Activated T-helper 2 cell treated with anti-CD3 and anti-CD28 coated beads, Interferon-gamma antibody, Interleukin-2, Interleukin-4, amounts not matched to agents 10 μg/mL and 5 μg/mL and 100 μg/mL, durations not matched to agents 14 hours and 24 hours and 36 hours (primary cell): ENCODE measurements at places on chromosomes 1 and 21.

GRCh38 chr1:174747613-174748012 lies 252.1 kb upstream of the CACYBP start:
- H3K4me3 ChIP-seq: no peak overlapping the region
- H3K27ac ChIP-seq: no peak overlapping the region
- no peak for DNase-seq
- no peaks in the 10 kb centered on the region for H3K36me3 ChIP-seq
- no peaks in the 10 kb centered on the region for H3K4me1 ChIP-seq
- H3K27me3 ChIP-seq: no peaks in the 10 kb centered on the region

DNA sequence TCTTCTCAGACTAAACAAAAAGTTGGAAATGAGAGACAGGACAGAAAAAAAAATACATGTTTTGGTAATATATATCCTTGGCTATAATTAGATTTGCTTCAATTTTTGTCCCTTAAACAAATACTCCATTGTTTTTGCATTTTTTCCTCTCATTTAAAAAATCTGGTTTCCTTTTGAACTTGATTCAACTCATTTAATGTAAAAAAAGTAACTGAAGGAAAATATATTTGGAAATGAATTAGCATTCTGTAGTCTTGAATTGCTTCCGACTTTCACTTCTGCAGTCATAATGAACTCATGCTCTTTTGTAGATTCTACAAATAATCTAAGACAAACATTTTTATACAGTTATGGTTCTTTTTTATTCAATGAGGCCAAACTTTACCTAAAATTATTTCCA lies 309.1 kb downstream of the HMCN1 start:
- H3K27me3 ChIP-seq: no peaks in the 10 kb centered on the region
- H3K36me3 ChIP-seq: no peaks in the 10 kb centered on the region
- no peak overlapping the region for H3K27ac ChIP-seq

- DNase-seq: no peak
- no peak overlapping the region for H3K27ac ChIP-seq
- H3K4me1 ChIP-seq: no peaks in the 10 kb centered on the region
- no peaks in the 10 kb centered on the region for H3K36me3 ChIP-seq
- H3K4me3 ChIP-seq: no peak overlapping the region
These were observed 142.6 kb downstream of the SLC35F3 start for GRCh38 chr1:234047123-234047522.

- H3K27me3 ChIP-seq: no peaks in the 10 kb centered on the region
- no peak for DNase-seq
- H3K36me3 ChIP-seq: no peaks in the 10 kb centered on the region
- H3K4me1 ChIP-seq: peaks cover 7% of the 10 kb centered on the region
These were observed 44.7 kb upstream of the A3GALT2 start for GRCh38 chr1:33365560-33365997.

DNA sequence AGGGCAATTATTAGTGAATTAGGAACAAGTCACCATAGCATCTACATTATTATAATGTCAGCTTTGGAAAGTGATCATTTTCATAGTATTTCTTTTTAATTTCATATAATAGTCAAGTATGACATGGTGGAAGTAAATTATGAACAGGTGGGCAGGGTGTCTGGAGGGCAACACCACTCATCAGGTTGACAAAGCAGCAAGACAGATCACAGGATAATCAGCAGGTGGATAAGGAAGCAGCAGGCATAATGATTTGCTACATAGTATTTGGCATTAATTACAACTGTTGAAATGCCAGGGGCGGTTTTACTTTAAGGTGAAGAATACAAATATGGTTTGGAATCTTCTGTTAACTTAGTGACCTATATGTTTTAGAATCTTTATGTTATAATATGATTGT lies 1342.2 kb downstream of the PLA2G4A start:
- no peaks in the 10 kb centered on the region for H3K27me3 ChIP-seq
- H3K4me1 ChIP-seq: no peaks in the 10 kb centered on the region
- no peaks in the 10 kb centered on the region for H3K36me3 ChIP-seq
- no peak overlapping the region for H3K4me3 ChIP-seq
- no peak for DNase-seq

DNA sequence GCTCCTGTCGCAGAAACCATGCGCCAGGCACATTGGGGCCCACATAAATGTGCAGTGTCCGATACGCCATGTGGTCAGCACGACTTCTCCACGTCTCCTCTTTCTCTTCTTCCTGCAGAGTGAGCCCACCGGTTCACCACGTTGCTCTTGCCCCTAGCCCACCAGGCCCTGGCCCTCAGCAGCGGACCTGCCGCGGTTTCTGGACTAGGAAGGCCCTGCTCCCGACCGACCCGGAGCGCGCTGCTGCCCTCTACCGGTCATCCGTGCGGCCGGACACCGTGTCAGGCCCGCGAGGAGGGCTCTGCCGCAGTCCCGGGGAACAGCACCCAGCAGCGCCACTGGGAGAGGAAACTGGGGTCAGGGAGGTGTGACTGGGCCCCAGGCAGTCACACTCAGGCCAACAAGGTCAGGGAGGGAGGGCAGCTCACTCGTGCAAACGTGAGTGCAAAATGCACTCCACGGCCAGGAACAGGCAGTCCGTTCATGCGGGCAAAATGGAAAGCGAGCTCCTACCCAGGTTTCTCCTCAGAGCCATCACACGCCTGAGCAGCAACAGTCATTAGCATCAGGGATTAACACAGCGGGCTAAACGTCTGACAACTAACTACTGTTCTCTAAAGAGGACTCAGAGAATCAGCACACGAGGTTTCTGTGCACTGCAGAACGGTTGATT lies 13.7 kb downstream of the TLR5 start:
- peaks cover 16% of the 10 kb centered on the region for H3K4me1 ChIP-seq
- H3K27ac ChIP-seq: no peak overlapping the region
- no peaks in the 10 kb centered on the region for H3K36me3 ChIP-seq
- peak; percentile 44 for DNase-seq
- H3K4me3 ChIP-seq: no peak overlapping the region

DNA sequence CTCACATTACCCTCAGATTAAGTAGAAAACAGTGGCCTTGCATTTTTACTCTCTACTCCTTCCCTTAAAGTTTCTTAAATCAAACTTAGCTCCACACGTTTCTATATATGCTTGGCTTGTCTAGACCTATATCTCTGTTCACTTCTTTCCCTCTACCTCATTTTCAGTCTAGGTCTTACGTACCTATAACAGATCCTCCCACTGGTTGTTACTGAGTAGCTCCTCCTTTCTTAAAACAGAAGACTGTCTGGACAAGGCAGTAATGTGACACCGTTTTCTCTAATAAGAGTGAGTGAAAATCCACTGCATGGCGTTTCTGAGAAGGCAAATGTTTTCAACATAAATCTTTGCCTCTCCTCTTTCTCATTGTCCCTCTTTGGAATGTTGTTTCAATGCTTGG lies 211.7 kb upstream of the POGK start:
- no peaks in the 10 kb centered on the region for H3K27me3 ChIP-seq
- no peaks in the 10 kb centered on the region for H3K36me3 ChIP-seq
- H3K4me3 ChIP-seq: no peak overlapping the region
- DNase-seq: no peak

DNA sequence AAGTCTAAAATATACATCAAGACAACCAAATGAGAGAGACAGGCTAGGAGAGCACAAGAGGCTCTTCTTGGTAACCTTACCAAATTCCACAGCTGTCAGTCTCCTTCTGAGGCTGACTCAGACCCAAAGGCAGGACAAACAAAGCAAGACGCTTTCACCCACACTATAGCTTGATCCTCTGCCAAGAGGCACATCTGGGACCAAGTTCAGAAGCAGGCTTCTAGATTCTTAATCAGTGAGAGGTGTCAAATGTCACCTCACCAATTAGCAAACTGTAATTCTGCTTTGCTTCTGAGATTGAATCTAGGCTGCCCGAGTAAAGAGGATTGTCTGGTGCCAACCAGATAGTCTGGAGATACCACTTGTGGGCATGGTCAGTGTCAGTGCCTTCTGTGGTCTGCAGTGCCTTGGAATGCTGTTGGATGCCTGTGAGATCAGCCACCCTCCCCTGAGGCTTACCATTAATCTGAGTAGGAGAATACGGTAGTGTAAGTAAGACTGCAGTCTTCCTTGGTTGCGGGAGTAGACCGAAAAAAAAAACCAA lies 151.0 kb downstream of the FMN2 start:
- no peak overlapping the region for H3K27ac ChIP-seq
- H3K4me3 ChIP-seq: no peak overlapping the region
- H3K27me3 ChIP-seq: no peaks in the 10 kb centered on the region
- H3K36me3 ChIP-seq: no peaks in the 10 kb centered on the region
- no peak for DNase-seq
- H3K4me1 ChIP-seq: no peaks in the 10 kb centered on the region

DNA sequence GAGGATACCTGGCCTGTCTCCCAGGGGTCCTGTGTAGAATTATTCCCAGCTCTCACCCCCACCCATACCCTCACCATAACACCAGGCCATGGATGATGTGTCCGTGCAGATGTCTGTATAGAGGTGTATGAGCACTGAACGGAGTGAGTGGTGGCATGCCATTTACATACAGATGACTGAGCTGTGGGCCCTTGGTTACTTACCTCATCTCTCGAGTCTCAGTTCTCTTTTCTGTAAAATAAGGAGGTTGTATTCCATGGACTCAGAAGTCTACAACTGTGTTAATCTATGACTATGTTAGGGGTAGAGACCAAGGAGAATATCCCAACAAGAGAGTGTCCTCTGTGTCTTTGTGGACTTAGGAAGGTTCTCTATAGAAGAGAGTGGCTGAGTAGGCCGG lies 65.6 kb upstream of the CD1D start:
- DNase-seq: no peak
- peaks cover 60% of the 10 kb centered on the region for H3K27me3 ChIP-seq
- H3K27ac ChIP-seq: no peak overlapping the region

- H3K4me3 ChIP-seq: no peak within 1 kb of the TSS
- H3K27me3 ChIP-seq: peaks cover 12% of the 10 kb centered on the region
- no peak for DNase-seq
- no peak within 1 kb of the TSS for H3K27ac ChIP-seq
- no peaks in the 10 kb centered on the region for H3K4me1 ChIP-seq
These were observed at the start of gene KISS1 for GRCh38 chr1:204196068-204196795. TSS of gene KISS1 (minus strand) at chr1:204196491. CDS start at chr1:204192876, 3,615 bp downstream.

GRCh38 chr1:164163289-164163849 lies 395.6 kb upstream of the PBX1 start:
- no peak for DNase-seq
- H3K4me3 ChIP-seq: no peak overlapping the region
- H3K27me3 ChIP-seq: no peaks in the 10 kb centered on the region
- H3K27ac ChIP-seq: no peak overlapping the region
- no peaks in the 10 kb centered on the region for H3K36me3 ChIP-seq

DNA sequence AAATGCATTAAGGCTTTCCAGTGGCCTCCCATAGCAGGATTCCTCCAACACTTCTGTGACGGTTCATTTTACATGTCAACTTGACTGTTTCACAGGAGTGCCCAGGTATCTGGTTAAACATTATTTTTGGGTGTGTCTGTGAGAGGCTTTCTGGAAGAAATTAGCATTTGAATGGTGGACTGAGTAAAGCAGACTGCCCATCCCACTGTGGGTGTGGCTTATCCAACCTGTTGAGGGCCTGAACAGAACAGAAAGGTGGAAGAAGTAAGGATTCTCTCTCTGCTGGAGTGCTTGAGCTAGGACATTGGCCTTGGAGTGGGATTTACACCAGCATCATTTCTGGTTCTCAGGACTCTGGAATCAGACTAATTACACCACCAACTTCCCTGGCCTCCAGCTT lies 85.6 kb downstream of the RGS7 start:
- H3K4me1 ChIP-seq: no peaks in the 10 kb centered on the region
- no peaks in the 10 kb centered on the region for H3K27me3 ChIP-seq
- H3K36me3 ChIP-seq: no peaks in the 10 kb centered on the region
- H3K27ac ChIP-seq: no peak overlapping the region
- no peak for DNase-seq

DNA sequence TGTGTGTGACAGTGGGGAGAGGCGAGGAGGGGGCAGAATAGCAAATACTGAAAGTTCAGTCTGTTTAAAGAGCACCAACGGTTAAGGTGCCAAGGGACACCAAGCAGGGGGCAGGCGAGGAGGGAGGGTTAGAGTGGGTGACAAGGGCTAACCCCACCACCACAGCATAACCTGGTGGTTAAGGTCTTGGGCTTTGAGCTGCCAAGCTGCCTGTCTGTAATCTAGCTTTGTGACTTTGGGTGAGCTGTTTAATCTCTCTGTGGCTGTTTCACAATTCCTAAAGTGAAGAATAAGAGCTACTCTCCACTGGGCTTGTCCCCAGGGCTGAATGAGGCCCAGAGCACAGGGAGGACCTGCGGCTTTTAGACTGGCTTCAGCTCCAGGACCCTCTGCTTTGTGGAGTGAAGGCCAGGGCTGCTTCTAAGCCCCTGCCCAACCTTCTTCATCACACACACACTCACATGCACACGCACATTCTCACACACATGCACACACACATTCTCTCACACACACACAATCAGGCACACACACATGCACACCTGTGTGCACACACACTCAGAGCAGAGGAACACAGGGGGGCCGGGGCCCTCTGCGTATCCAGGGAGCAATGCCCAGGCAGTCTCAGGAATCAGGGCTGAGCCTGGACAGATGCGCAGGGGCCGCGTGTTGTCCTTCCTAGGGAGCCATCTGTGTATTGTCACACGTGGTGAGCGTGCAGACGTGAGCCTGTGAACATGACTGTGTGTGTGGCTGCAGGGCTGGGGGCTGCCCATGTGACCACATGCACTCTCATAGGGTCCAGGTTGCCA lies 101.6 kb upstream of the TARDBP start:
- no peak overlapping the region for H3K4me3 ChIP-seq
- H3K27ac ChIP-seq: no peak overlapping the region
- no peaks in the 10 kb centered on the region for H3K36me3 ChIP-seq
- DNase-seq: no peak

DNA sequence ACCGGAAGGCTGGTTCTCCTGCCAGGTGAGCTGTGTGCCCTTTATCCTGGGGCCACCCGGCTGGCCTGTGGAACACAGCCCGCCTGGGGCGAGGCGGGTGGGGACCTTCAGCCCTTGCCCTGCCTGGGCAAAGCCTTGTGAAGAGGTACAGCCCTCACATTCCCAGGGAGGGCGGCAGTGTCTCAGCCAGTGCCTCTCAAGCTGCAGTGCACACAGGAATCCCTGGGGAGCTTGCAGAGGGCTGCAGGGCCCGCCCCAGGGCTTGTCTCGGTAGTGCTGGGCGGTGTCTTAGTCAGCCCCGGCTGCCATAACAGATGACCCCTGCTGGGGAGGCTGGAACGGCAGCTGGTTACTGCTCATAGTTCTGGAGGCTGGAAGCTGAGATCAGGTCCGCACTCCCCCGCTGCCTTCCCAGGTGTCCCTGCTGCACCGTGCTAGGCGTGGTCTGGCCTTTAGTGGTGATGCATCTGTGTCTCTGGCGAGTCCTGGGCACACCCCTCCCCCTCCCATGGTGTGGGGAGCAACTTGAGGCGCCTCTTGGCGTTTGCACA lies 12.6 kb downstream of the DFFB start:
- no peaks in the 10 kb centered on the region for H3K4me1 ChIP-seq
- no peaks in the 10 kb centered on the region for H3K27me3 ChIP-seq
- H3K4me3 ChIP-seq: no peak overlapping the region
- DNase-seq: no peak
